AG09319 (cell line): ENCODE measurements at places on chromosomes 6 and 20.

DNA sequence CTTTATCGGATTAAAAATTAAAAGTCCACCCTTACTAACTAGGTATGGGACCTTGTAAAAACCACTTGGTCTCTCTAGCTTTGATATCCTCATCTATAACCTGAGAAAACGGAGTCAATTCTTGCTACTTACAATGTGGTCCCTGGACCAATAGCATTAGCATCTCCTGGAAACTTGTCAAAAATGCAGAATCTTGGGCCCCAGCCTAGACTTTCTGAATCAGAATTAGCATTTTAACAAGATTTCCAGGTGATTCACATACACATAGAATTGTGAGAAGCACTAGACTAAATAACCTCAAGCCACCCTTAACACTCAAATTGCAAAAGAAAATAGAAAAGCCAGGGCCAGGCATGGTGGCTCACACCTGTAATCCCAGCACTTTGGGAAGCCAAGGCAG is 96.6 kb downstream of the RNGTT start:
- DNase-seq: no peak

GRCh38 chr6:53252177-53252692 is 96.5 kb downstream of the ELOVL5 start:
- DNase-seq: no peak

DNA sequence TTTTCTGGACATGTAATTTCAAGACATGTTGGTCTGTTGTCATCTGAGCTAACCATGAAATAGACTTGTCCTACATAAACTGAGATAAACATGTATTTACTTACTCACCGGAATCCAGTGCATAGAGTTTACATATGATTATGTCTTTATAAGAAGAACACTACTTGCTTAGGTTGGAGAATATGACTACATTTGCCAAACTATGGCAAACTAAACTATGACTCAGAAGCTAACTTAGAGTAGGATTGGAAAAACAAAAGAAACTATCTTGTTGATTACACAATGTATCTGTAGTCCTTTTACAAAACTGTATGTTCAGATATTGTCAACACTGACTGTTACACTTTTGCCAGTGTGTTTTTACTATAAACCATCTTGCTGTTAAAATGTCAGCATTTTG is 113.3 kb downstream of the CRYBG1 start:
- DNase-seq: peak; percentile 10

GRCh38 chr6:125802383-125802782 is 11.6 kb downstream of the NCOA7 start:
- no peak for DNase-seq
